Fibroblast of skin of abdomen (primary cell): ENCODE measurements at places on chromosomes 7 and 10.

- no peak for DNase-seq
Measured at GRCh38 chr7:47472444-47473157, 109.3 kb downstream of the TNS3 start.

DNA sequence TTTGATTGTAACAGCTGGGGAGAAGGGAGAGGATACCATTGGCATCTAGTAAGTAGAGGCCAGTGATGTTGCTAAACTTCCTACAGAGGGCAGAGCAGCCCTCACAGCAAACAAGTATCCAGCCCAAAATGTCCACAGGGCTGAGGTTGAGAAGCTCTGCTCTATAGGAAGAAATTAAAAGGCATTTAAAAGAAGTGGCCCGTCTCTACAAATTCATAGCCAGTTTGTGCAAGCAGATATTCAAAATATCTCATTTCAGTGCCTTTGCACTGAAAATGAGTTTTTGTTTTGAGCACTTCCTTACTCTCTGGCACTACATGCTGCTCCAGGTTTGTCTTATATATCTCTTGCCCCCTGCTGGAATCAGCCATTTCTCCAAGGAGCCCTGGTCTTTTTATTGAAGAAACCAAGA lies 330.0 kb downstream of the BBS9 start:
- peak; percentile 59 for DNase-seq

GRCh38 chr7:63038987-63039386 lies 959.7 kb upstream of the ZNF722 start:
- no peak for DNase-seq

- peak; percentile 94 for DNase-seq
Measured at GRCh38 chr10:44696496-44696895, 214.6 kb upstream of the TMEM72 start.

- no peak for DNase-seq
Measured at GRCh38 chr7:115559877-115560276, 470.7 kb downstream of the TFEC start.

- DNase-seq = no peak
Measured at GRCh38 chr7:42161719-42162118, 75.3 kb downstream of the GLI3 start.

DNA sequence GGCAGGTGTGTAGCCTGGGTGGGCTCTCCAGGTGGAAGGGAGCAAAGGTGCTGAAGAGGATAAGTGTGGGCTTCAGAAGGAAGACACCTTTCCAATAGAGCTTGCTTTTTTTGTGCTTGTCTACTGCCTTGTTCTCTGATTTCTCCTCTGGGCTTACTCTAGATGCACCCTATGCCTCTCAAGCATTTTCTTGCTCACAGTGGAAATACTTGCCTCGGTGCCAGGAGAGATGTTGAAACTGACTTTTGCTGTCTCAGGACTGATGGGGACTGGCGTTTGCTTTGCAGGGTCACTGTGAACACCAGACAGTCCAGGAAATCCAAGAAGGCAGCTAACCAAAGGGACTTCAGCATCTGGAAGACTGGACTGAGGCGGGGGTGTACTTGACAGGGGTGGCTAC lies 187.9 kb downstream of the SNX10 start:
- DNase-seq = no peak

GRCh38 chr7:112986256-112987031 lies 100.2 kb downstream of the GPR85 start:
- peak; percentile 64 for DNase-seq

DNA sequence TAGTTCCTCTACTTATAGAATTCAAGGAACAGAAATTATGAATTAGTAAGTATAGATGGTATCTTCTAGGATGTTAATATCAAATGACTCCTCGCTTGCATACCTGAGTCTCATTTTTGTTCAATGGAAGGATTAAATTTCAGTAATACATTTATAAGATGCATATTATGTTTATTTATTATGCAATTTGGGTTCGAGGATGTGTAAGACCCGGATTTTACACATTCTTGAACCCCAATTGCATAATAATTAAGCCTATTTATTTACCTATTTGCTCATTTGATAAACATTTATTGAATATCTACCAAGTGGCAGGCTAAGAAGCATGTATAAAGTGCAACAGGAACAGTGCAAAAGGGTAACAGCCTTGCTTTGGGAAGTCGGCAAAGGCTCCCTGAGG lies 52.6 kb downstream of the ICA1 start:
- DNase-seq = no peak

- peak; percentile 16 for DNase-seq
Measured at GRCh38 chr7:102138676-102139075, 148.0 kb upstream of the SH2B2 start.

DNA sequence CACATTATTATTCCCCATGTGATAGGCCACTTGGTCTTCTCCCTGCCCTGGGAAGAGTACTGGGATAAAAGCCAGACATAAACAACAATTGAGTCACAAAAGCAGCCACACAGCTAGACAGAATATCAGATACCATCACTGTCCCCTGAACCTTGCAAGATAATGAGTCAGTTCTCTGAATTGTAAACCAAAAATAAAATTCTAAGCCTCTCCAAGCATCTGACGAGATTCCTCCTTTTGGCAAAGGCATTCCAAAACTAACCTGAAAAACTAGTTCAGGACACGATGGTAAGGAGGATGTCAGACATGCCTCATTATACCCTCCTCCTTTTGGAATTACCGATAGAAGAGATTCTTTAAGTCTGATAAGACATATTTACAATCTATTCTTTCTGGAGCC lies 450.7 kb downstream of the HTR7 start:
- peak; percentile 67 for DNase-seq
